ENCODE measurements at places on chromosomes 16 and 17. TPM values are rescaled to one million over a fixed set of nuclear protein-coding genes. Genes with fewer than 3 reads are reported as not detected.

Gene SLC26A11
- total RNA-seq: 25.2 TPM

Gene SCARF1
- total RNA-seq: 93.7 TPM

Gene CBFA2T3
- not detected for total RNA-seq

Gene KRTAP1-3
- not detected for total RNA-seq

Gene CD300LG
- not detected for total RNA-seq

DNA sequence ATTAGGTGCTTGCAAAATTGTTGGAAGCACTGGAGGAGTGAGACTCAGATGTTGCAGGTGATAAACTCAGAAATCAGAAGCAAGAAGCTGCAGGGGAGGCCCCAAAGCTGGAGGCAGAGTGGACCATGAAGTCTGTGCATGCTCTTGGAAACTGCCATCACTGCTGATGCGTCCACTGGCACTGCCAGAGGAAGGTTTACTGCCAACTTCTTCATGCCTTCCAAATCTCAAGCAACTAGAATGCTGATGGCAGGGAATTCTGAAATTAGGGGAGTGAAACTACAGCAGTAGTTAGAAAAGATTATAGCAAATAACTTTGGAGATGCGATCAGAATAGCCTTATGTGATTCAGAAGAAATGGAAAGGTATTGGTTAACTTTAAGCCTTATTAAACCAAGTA lies 277.1 kb upstream of the SDK2 start:
- DNase-seq: no peak

GRCh38 chr17:74199306-74200092 lies 4.0 kb upstream of the RPL38 start:
- DNase-seq: peak; percentile 50

- DNase-seq: no peak
Observed at GRCh38 chr17:66525338-66525737, 222.9 kb downstream of the PRKCA start.

DNA sequence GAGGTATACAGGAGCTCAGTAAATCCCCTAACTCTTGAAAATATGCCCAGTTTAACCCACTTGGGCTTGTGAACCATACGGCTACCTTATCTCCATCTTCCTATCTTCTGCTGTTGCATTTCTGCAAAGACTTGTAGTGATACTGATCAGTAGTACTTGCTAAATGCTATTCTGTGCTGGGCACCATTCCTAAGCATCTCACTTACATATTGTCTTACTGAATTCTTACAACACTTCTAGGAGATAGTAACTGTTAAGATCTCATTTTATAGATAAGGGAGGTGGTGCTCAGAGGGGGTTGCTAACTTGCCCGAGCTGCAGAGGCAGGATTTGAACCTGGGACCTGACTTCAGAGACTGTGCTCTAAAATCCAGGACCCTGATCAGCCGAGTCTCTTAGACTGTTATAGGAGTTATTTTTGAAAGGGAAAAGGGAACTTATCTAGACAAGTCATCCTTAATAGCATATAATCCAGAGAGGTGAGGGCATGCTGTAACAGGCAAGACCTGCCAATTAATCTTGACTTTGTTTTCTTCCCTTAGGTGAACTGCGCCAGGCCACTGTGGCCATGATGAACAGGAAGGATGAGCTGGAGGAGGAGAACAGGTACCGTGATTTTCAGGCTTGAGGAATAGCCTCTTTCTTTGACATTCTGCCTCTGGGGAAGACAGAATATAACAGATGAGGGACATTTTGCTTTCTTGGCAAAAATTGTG lies 149.7 kb downstream of the SNX29 start:
- DNase-seq: no peak

DNA sequence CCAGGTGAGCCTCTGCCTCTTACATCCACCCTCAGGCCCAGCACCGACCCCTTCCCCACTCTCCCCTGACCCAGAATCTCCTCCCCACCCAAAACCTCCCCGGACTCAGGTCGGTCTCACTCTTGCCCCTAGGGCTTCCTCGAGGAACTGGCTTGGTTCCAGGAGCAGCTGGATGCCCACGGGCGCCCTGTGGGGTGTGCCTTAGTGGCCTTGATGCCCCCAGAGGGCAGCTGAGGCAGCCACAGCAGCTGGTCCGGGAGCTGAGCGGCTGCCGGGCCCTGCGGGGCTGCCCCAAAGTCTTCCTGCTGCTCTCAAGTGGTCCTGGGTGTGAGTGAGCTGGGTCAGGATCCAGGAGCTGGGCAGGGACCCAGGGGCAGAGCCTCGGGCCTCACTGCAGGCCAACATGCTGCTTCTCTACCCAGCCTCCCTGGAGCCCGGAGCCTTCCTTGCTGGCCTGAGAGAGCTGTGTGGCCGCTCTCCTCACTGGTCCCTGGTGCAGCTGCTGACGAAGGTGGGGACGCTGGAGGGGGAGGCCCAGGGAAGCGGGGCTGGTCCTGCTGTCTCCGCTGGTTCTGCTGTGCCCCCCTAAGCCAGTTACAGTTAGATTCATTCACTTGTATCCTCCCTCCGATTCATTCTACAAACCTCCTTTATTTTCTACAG lies 9.6 kb downstream of the ZNF213 start:
- no peak for DNase-seq

- peak; percentile 26 for DNase-seq
Observed at GRCh38 chr17:21510686-21511362, 134.7 kb downstream of the KCNJ12 start.

DNA sequence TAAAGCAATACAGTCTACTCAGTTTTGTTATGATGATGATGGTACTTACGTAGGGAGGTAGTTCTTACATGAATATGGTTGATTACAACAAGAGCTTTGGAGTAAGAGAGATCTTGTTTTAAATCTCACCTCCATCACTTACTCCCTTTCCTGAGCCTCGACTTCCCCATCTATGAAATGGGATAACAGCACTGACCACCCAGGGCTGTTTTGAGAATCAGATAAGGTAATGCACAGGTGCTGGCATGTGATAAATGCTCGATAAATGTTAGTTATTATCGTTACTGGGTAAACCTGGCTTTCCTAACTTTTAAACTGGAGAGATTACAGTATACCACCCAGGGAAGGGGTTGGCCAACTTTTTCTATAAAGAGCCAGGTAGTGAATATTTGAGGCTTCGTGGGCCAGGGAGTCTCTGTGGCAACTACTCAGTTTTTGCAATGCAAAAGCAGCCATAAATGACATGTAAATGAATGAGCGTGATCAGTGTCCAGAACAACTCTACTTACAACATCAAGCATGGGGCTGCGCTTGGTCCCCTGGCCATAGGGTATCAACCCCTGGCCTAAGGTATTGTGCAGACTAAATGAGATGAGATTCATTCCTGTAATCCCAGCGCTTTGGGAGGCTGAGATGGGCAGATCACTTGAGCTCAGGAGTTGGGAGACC lies 73.7 kb downstream of the BMERB1 start:
- no peak for DNase-seq

GRCh38 chr17:77839698-77840512 lies 118.6 kb upstream of the TNRC6C start:
- peak; percentile 30 for DNase-seq

DNA sequence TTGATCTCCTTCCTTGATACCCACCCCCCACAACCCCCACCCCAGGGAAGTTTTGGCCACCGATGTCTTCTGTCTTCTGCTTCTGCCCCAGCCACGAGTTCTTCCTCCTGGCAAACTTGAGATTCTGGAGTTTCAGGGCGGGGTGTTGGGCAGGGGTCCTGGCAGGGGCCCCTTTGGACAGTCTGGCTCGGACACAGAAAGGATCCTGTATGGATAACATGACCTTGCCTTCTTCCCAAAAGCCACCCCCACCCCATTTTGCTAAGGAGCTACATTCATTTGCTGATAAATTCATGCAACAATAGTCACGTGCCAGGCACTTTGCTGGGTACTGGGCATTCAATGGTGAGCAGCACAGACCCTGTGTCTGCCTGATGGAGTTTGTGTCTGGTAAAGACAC lies 5.9 kb upstream of the COL1A1 start:
- no peak for DNase-seq

- DNase-seq: peak; percentile 40
Observed at GRCh38 chr17:30819971-30820705, 4.4 kb downstream of the CRLF3 start.

DNA sequence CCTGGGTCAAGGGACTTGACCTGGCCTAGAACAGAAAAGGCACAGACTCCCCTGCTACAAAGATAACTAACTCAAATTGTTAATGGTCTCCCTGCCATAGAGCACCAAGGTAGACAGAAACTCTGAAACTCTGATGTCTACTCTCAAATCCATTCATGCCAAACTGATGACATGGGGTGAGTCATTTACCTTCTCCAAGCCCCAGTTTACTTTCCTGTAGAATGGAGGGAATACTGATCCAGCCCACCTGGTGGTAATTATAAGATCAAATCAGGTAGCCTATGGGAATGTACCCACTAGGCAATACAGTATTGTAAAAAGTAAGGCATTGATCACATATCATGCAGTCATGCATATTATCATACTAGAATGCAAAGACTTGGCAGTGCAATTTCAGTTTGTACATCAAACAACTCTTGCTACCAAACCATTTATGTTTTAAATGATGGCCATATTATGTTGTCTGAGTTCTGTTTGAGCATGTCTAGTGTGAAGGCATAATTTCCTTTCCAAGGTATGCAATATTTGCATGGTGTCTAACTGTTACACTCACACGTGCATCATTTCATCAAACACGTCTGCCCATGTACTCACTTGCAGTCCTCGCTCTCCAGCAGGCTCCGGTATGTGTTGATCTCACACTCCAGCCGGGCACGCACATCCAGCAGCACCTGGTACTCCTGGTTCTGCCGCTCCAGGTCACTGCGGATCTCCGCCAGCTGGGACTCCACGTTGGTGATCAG lies 3.0 kb downstream of the KRT31 start:
- DNase-seq: no peak

DNA sequence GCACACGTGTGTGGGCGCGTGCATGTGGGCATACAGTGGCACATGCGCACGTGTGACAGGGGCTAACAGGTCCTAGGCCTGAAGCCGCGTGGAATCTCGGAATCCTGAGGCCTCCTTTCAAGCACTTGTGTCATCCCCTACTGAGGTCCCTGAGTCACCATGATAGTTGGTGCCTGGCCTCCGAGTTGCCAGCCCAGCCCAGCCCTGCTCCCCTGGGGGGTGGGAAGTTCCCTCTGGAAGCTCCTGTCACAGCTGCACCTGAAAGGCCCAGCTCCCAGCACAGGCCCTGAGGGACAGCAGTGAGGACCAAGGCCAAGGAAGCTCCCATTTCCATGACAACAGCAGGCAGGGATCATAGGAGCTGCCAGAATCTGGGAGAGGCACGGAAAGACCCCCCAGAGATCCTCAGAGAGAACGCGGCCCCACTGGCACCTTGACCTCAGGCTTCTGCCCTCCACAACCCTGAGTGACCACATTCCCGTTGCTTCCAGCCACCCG lies 35.4 kb upstream of the ENPP7 start:
- no peak for DNase-seq

GRCh38 chr17:58666858-58667267 lies 25.0 kb downstream of the TEX14 start:
- peak; percentile 76 for DNase-seq

DNA sequence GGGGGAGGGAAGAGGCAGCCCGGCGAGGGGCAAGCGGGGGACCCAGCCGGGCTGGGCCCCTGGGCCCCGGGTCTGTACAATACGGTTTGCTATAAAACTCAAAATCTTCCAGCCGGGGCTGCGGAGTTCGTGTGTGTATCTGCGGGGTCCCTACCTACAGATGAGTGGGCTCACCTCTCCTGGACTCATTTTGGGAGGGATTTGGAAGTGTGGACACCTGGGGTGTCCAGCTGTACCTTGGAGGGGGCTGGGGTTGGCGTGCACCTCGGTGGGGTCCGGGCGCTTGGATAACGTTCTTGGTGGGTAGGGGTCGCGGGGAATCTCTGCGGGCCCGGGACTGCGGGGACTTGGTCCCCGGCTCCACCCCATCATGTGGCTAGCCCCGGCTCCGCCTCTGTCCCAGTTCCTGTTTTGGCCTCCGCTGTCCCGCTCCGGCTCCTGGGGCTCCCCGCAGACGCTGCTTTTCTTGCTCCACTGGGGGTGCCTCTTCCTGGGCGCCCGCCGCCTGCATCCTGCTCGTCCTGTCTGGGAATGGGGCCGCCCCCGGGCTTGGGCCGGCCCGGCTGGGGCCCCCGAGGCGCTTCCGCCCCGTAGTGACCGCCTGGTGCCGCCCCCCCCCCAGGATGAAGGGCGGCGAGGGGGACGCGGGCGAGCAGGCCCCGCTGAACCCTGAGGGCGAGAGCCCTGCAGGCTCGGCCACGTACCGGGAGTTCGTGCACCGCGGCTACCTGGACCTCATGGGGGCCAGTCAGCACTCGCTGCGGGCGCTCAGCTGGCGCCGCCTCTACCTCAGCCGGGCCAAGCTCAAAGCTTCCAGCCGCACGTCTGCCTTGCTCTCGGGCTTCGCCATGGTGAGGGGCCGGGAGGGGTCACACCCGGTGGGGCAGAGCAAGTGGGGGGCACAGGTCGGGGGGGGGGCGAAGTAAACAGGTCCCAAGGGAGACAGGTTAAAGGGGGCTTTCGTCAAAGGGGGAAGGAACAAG lies at the start of gene ORAI3:
Gene ORAI3, plus strand, starts transcription at position 402 of the 983 bp plus-strand sequence. Its CDS starts 222 bp downstream, at position 624.
- DNase-seq: peak; percentile 52

DNA sequence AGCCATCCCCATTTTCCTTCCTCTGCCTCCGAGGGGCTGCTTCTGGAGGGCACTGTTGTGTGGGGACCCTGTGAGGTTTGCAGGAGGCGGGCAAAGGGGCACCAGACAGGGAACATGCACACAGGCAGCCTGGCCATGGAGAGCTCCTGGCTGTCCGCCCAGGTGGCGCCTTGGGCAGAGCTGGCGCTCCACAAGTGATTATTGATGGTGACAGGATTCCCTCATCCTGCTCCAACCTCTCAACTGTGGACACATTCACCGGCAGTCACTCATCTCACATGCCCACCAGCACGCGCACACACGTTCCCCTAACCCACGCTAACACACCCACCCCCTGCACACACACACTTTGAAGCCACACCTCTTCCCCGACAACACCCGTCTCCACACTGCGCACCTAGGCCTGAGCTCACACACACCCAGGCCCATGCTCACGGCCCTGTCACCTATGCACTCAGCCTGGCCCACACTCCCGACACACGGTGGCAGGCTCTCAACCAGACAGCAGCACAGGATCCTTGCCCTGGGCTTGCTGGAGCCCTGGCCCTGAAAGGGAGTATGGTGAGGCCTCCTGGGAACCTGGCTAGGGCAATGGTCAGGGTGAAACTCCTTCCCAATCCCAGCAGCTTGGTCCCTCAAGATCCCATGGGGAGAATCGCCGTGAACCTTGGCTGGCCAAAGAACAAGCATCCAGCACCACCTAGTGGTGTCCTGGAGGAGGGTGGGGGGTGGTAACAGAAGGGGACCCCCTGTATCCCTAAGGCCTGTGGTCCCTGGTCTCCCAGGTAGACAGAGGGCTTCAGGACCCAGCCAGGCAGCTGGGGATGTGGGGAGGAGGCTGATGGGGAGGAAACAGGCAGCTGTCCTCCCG lies 3.6 kb downstream of the PNMT start:
- peak; percentile 40 for DNase-seq
